Suppressor macrophage treated with lipopolysaccharide for 4 hours (primary cell): ENCODE measurements at places on chromosomes 12 and 14.

DNA sequence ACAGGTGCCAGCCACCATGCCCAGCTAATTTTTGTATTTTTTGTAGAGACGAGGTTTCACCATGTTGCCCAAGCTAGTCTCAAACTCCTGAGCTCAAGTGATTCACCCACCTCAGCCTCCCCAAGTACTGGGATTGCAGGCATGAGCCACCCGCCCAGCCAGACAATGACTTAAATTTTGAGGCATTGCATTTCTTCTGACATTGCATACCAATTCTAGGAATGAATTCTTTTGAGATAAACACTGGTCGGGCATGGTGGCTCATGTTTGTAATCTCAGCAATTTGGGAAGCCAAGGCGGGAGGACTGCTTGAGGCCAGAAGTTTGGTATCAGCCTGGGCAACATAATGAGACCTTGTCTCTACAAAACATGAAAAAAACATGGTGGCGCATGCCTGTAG lies 2.5 kb upstream of the CELA1 start:
- DNase-seq, result no peak

GRCh38 chr12:69015831-69016230 lies 82.9 kb upstream of the CPM start:
- no peak for DNase-seq

DNA sequence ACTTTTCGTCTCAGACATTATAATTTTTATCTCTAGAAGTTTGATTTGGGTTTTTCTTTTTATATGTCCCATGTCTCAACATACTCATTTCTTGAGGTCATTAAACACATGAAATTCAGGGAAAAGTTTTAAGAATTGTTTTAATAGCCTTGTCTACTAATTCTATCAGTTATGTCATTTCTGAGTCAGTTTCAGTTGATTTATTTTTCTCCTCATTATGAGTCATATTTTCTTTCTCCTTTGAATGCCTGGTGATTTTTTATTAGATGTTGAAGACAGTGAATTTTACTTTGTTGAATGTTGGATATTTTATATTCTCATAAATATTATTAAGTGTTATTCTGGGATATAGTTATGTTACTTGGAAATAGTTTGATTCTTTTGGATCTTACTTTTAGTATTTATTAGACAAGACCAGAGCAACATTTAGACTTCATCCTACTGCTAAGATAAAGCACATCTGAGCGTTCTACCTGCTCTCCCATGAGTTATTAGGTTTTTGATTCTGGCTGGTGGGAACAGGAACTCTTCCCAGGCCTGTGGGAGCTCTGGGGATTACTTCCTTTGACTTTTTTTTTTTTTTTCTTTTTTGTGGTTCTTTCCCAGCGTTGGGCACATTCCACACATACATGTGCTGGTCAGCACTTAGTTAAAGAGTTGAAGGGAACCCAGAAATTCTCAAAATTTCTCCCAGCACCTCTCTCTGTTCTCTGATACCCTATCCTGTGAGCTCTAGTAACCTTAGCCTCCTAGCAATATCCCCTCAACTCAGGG lies 1157.7 kb downstream of the BCL11B start:
- DNase-seq, result no peak

DNA sequence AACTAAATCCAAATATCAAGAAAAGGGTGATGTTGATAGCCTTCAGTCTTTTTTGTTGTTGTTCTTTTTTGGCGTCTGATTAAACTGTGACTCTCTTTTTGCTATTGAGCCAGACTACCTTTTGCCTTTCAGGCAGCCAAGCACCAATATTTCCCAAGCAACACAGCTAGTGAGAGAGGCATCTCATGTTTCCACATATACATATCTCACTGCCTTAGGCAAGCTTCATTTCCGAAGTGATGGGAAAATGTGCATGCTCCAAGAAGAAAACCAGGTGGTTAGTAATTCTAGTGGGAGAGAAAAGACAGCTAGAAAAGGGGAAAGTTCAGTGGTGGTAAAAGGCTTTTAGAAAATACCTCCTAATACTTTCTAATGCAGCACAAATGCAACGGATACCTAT lies 277.7 kb downstream of the TMTC2 start:
- DNase-seq, result no peak

DNA sequence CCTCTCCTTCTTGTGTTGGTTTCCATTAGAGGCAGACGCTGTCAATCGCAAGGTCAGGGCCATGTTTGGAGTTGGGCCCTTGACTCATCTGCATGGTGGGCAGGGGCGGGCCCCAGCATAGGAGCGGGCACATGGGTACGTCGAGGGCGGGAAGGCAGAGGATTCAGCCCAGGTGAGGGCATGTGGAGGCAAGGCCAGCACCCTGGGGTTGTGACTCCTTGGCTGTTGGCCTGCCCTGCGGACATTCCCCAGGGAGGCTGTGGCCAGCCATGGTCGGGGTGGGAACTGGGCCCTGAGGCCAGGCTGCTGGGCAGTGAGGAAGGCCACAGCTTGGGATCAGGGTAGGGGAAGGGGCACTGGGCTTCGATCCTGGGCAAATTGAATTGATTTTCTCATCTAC lies 10.3 kb downstream of the RPS6KL1 start:
- no peak for DNase-seq

- DNase-seq, result peak; percentile 9
Measured at GRCh38 chr12:106112145-106112821, 26.5 kb downstream of the NUAK1 start.

- DNase-seq, result no peak
Measured at GRCh38 chr12:10726945-10727344, 3.8 kb upstream of the YBX3 start.

- no peak for DNase-seq
Measured at GRCh38 chr12:24749171-24749570, 199.7 kb downstream of the BCAT1 start.

- no peak for DNase-seq
Measured at GRCh38 chr12:95037906-95038305, 34.4 kb upstream of the NDUFA12 start.

DNA sequence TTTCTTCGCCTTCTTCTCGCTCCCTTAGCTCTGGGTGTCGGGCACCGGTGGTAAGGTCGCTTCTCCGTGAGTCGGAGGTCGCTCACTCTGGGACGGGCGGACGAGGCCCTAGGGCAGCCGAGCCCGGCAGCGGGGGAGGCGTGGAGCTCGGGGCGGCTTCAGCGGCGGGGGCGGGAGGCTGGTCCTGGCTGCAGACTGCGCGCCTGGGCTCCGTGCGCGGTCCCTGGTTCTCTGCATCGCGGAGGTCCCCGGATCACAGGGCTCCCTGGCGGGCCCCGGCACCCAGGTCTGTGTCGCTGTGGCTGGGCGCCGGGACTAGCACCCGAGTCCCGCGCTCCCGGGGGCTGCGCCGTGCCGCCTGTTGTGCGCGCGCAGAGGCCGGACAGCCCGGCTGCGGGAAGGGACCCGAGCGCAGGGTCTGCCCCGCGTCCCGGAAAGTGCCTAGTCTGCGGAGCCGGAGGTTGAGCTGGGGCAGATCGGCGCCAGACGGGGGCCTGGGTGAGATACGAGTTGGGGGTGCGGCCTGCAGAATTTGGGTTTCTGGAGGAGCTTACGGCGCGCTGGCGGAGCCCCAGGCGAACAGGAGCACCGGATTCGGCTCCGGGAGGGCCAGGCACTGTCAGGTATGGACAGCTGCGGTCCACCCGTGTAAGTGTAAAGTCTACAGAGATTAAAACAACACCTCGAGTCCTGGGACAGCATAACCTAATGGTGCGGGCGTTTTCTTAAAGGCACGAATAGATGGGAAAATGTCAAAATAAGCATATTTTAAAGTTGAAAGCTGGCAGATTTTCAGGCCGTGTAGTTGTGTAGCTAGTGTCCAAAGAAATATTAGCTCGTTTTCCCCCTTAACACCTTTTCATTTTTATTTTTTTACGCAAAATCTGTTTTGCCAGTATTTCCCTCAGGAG lies 713 bp downstream of the FRMD6 start:
- no peak for DNase-seq

DNA sequence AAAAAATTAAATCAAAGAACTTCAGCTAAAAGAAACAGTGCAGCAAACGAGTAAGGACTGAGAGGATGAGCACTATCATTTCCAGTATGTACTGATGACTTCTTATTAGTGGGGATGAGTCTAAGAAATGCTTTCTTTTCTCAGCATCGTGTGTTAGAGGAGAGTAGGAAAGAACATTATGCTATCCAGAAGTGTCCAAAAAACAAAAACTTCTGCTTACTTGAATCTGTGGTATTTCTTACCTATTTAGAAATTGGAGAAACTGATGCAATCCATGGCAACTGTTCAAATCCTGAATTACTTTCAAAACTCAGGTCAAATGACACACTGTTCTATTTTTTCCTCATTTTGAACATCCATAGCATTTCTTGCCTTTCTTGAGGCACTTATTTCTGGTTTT lies 23.7 kb downstream of the ABCD2 start:
- no peak for DNase-seq

DNA sequence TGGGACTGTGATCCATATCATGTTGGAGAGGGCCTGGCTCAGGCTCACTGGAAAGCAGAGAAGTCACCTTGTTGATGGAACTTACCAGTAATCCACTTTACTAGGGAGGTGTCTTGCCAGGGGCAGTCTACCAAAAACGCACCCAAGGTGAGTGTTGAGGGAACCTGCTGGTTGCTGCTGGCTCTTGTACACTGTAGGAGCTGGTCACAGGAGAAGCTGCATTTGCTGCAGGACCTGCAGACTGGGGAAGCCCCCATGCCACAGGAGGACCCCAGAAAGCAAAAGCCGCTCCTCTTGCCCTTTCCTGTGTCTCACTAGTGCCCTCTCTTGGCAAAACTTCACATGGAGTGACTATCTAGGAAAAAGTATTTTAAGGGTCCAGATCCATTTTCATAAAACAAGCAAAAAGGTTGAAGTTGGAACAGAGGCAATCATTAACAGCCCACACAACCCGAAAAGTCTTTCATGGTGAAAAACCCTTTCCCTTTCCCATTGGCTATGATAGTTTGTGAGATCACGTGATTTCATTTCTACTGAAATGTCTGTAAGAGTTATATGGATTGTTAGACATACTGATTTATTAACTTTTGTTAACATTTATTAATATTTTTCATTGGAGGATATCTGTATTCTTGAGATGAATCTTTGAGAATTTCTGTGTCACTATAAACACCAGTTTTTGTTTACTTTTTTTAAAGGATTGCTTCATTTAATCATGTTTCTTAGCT lies 59.2 kb downstream of the RASSF8 start:
- peak; percentile 41 for DNase-seq

DNA sequence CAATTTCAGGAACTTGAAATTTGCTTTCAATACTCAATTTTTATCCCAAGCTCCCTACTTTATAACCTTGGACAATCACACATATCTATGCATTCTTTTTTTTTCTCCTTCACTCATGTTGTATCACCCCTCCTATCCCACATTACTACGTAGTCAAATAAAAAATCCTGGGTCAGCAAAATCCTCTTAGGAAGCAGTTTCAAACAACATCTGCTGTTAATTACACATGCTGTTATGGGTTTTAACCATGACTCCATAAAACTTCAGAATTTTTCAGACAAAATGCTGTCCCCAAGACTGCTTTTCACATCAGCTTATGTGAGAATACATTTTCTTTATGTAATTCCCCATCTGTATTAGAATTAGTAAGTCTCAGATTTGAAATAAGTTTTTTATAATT lies 61.7 kb downstream of the LRFN5 start:
- no peak for DNase-seq
